ENCODE measurements at places on chromosomes 6 and 20.

DNA sequence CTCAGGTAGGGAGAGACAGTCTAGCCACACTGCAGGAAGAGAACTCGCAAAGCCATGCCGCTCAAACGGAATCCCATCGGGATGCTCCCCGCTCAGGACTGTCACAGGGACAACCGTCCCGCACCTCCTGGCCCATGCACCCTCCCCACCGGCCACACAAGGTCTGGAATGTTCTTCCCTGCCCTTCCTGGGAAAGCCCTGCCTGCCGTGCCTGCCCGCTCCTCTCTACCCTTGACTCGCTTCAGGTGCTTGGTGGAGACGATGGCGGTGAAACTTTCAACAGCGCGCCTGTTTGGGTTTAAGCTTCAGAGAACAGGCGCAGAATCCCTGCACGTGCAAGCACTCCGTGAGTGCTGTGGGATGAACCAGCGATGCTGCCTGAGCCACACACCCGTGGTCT lies 20.6 kb downstream of the TAF4 start:
- no peaks in the 10 kb centered on the region for H3K27me3 ChIP-seq
- no peak overlapping the region for H3K27ac ChIP-seq
- H3K36me3 ChIP-seq, result no peaks in the 10 kb centered on the region
- H3K4me3 ChIP-seq, result no peak overlapping the region
- no peak for DNase-seq

GRCh38 chr6:151452750-151453427 lies 963 bp upstream of the RMND1 start:
- no peaks in the 10 kb centered on the region for H3K36me3 ChIP-seq
- no peaks in the 10 kb centered on the region for H3K27me3 ChIP-seq
- DNase-seq, result peak; percentile 60
- H3K4me3 ChIP-seq, result peak overlapping the region; percentile 86
- H3K4me1 ChIP-seq, result peaks cover 17% of the 10 kb centered on the region

DNA sequence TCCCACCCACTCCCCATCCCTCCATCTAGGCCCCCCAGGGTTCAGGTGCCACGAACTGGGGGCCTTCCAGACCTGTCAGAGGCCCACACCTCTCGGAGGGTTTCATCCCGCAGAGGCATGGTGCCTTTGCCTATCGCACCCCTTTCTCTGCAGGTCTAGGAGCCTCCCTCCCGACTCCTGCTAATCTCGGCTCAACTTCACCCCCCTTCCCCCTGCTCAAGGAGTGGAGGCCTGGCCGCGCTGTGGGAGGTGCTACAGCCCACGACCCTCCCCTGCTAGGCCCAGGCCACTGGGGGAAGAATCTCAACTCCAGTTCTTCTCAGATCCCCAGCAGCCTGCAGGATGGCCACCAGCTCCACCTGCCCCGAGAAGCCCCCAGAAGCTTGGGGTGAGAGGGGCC lies at the start of gene TULP1:
Gene TULP1, minus strand, starts transcription at position 157 of the 400 bp plus-strand sequence. Its CDS starts 38 bp downstream, at position 119.
- no peak within 1 kb of the TSS for H3K4me3 ChIP-seq
- no peaks in the 10 kb centered on the region for H3K4me1 ChIP-seq
- no peak for DNase-seq
- no peaks in the 10 kb centered on the region for H3K27me3 ChIP-seq
- H3K36me3 ChIP-seq, result no peaks in the 10 kb centered on the region

GRCh38 chr6:44052419-44053023 lies 74.7 kb downstream of the MRPL14 start:
- H3K27ac ChIP-seq, result no peak overlapping the region
- no peaks in the 10 kb centered on the region for H3K36me3 ChIP-seq
- no peak for DNase-seq
- H3K27me3 ChIP-seq, result no peaks in the 10 kb centered on the region
- H3K4me1 ChIP-seq, result peaks cover 6% of the 10 kb centered on the region

GRCh38 chr6:4413073-4413472 lies 277.7 kb upstream of the ECI2 start:
- no peak overlapping the region for H3K4me3 ChIP-seq
- no peaks in the 10 kb centered on the region for H3K36me3 ChIP-seq
- no peaks in the 10 kb centered on the region for H3K4me1 ChIP-seq
- no peak overlapping the region for H3K27ac ChIP-seq
- no peak for DNase-seq
- no peaks in the 10 kb centered on the region for H3K27me3 ChIP-seq

DNA sequence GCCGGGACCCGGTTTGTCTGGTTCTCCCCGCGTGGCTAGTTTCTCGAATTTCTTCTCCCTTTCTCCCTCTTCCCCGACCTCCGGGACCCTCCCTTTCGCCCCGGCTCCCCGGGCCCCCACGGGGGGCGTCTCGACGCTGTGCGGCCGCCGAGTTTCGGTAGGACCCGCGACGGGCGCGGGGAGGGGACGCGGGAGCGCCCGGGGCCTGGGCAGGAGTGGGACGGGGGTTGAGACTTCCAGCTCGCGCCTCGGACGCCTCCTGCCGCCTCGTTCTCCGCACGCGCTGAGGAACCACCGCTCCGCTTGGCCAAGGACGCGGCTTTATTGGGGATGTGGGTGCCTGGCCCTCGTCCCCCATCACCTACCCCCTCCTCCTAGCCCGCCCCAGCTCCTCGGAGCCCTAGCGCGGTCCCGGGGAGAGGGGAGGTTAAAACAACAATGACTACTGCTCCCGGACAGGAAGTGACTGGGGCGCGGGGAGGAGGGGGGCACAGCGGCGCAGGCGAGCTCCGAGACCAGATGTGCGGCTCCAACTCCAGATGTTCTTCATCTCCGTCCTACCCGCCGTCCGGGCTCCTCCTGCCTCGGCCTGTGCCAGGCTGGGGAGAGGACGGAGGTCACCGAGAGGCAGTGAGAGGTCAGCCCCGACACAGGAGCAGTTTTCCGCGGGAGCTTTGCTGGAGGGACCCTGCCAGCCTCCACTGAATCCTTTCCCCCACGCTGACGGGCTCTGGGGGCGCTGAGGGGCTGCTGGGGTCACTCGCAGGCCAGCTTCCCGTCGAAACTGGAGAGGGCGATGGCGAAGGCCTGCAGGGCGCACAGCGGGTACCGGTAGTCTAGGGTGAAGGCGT lies 917 bp upstream of the TEAD3 start:
- H3K27me3 ChIP-seq, result no peaks in the 10 kb centered on the region
- peaks cover 31% of the 10 kb centered on the region for H3K4me1 ChIP-seq
- no peaks in the 10 kb centered on the region for H3K36me3 ChIP-seq
- H3K27ac ChIP-seq, result peak overlapping the region; percentile 98
- DNase-seq, result peak; percentile 54

DNA sequence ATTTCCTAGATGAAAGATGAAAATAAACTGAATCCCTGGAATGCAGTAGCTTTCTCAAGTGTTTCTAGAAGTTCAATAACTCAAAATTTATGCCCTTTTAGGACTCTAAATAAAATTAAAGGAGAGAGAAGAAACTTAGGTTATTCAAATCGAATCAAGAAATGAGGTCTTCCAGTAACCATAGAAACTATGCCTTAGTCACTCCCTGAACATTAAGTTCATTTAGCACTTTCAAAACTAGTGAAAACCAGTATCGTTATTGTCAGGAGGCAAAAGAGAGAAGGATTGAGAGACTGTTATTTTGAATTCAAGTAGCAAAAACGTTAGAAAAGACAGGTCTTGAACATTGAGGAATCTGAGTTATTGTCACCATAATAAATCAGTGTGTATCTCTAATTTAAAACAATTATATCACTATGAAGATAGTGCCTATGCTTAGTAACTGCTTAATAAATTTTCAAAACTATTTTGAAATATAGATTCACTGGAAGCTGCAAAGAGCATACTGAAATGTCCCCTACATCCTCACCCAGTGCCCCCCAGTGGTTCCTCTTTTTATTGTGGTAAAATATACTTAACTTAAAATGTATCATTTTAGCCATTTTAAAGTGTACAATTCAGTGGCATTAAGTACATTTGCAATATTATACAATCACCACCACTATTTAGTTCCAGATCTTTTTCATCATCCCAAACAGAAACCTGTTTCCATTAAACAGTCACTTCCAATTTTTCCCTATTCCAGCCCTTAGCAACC lies 4.6 kb downstream of the RPP21 start:
- H3K36me3 ChIP-seq, result no peaks in the 10 kb centered on the region
- no peak overlapping the region for H3K4me3 ChIP-seq
- H3K27me3 ChIP-seq, result no peaks in the 10 kb centered on the region

DNA sequence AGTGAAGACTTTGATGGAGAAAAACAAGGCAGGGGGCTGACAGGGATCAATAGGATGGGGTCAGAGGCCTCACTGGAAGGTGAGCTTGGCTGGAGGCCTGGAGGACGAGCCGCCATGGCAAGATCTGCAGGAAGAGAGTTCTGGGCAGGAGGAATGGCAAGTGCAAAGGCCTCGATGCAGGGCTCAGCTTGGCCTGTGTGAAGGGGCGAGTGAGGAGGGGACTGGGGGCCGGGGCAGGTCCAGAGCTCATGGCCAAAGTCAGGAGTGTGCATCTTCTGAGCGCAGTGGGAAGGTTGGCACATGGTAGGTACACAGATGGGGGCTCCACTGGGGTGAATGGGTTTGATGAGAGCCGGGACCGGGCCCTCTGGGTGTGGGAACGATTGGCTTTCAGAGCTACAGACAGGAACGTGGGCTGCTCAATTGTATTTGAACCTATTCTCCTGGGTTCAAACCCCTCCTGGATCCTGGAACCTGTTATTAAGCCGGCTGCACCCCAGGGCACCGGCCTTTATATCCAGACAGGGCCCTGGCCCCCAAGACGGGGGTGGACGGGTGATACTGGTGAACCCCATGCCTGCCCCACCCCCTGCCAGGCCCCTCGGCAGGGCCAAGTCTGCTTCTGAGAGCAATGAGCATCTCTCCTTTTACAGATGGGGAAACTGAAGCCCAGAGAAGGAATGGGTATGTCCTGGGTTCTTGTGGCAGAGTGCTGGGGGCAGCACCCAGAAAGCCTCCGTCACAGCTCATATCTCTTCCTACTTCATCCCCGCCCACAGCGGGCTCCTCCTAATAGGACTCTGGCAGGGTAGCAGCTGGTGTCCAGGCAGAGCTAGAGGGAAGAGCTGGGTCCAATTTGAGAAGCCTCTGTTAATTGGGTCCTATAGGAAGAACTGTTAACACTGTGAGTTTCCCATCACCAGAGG lies 106.1 kb downstream of the CEBPB start:
- DNase-seq, result peak; percentile 76
- no peak overlapping the region for H3K4me3 ChIP-seq
- peaks cover 19% of the 10 kb centered on the region for H3K4me1 ChIP-seq
- H3K27me3 ChIP-seq, result no peaks in the 10 kb centered on the region
- no peak overlapping the region for H3K27ac ChIP-seq

GRCh38 chr6:38555606-38556005 lies 84.1 kb downstream of the BTBD9 start:
- H3K27ac ChIP-seq, result no peak overlapping the region
- no peak for DNase-seq
- no peaks in the 10 kb centered on the region for H3K36me3 ChIP-seq
- H3K27me3 ChIP-seq, result no peaks in the 10 kb centered on the region
- no peaks in the 10 kb centered on the region for H3K4me1 ChIP-seq

GRCh38 chr6:97066056-97066455 lies 141.5 kb downstream of the KLHL32 start:
- H3K27me3 ChIP-seq, result no peaks in the 10 kb centered on the region
- no peak overlapping the region for H3K4me3 ChIP-seq
- H3K27ac ChIP-seq, result no peak overlapping the region
- no peaks in the 10 kb centered on the region for H3K4me1 ChIP-seq
- no peaks in the 10 kb centered on the region for H3K36me3 ChIP-seq
- DNase-seq, result no peak

- H3K36me3 ChIP-seq, result no peaks in the 10 kb centered on the region
- no peak for DNase-seq
- H3K4me3 ChIP-seq, result no peak overlapping the region
- H3K4me1 ChIP-seq, result no peaks in the 10 kb centered on the region
- H3K27ac ChIP-seq, result no peak overlapping the region
- no peaks in the 10 kb centered on the region for H3K27me3 ChIP-seq
These were observed 156.8 kb upstream of the RALGAPA2 start for GRCh38 chr20:20869161-20869775.

DNA sequence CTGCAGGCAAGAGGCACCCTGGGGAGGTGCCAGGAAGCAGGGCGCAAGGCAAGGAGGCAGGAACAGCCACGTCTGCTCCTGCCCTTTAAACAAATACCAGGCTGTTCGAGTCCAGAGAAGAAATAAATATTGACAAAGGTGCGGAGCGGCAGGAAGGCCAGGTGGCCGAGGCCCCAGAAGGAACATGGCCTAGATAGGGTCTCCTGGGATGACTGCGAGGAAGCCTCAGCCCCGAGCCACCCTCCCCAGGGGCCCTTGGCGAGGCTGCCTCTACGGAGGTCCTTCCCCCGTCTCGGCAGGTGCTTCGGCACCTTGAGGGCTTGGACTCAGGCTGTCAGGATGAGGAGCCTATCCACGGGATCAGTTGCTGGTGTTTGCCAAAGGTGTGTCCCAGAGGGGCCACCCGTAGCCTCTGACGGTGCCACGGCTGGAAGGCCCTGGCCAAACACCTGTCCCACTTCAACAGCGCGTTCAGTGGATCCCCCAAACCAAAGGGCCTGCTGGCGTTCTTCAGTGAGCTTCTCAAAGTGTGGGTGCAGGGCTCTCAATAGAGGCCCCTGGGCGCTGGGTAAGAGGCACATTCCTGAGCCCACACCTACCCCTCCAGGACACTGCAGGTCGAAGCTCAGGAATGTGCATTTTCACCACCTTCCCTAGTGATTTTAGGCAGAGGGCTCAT lies 39.8 kb downstream of the SNX5 start:
- H3K27me3 ChIP-seq, result no peaks in the 10 kb centered on the region
- H3K36me3 ChIP-seq, result no peaks in the 10 kb centered on the region
- no peak for DNase-seq
- no peaks in the 10 kb centered on the region for H3K4me1 ChIP-seq
- no peak overlapping the region for H3K4me3 ChIP-seq
- no peak overlapping the region for H3K27ac ChIP-seq

DNA sequence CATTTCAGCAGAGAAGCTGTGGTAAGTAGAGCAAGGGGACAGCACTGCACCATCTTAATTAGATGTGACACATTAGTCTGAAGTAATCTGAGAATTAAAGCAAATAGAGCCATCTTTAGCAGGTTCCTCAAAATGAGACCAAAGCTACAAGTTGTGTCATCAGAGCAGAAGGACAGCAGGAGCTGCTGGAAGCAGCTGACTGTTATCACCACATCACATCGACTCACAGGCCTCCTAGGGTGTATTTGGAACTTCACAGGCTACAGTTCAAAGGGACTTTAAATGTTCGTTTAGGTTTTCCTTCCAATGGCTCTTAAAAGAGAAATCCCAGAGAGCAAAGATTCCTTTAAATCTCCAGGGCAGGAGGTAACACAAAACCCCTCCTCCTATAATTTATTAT lies 69.5 kb downstream of the LCA5 start:
- H3K27me3 ChIP-seq, result no peaks in the 10 kb centered on the region
- no peaks in the 10 kb centered on the region for H3K36me3 ChIP-seq
- no peak overlapping the region for H3K27ac ChIP-seq
- H3K4me3 ChIP-seq, result no peak overlapping the region
- H3K4me1 ChIP-seq, result no peaks in the 10 kb centered on the region
- DNase-seq, result no peak

Data from testis (tissue), 5 donors.